ENCODE measurements at places on chromosomes 1 and 21.

- DNase-seq, result no peak
These were observed 51.5 kb upstream of the PTCH2 start for GRCh38 chr1:44894591-44894990.

DNA sequence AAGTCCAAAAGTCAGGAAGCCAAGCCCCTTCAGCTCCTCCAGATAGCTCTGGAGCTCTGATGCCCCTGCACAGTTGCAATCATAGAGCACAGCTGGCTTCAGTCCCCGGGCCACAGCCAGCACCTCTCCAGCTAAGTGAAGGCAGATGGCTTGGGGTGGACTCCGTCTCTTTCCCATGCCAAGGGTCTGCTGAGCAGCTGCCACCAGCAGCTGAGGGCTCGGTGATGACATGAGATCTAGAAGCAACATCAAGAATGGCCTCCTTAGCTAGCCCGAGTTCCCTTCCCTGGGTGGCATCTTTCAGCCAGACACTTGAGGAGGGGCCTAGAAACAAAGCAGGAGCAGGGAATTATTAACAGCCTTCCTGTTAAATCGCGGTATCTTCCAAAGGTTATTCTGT, 973 bp downstream of the C1orf74 start:
- DNase-seq, result no peak

DNA sequence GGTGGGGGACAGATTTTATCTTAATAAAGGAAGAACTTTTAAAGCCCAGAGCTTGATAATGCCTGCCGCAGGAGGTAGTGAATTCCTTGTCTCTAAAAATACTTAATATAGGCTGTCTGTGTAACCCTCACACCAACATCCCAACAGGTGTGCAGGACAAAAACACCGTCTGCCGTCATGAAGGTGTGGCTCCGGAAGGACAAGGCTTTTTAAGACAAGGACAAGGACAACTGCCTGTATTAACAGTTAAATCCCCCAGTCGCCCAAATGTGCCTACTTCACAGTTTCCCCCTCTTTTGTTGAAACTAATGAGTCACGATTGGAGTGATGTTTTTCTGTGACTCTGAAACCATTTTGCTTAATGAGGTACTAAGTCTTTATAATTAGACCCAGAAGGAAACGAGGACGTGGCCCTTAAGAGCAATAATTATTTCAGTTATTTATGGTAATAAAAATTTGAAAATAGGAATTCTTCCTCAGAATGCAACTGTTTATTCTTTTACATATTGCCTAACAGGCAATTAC, 27.3 kb upstream of the SPATA6 start:
- no peak for DNase-seq

DNA sequence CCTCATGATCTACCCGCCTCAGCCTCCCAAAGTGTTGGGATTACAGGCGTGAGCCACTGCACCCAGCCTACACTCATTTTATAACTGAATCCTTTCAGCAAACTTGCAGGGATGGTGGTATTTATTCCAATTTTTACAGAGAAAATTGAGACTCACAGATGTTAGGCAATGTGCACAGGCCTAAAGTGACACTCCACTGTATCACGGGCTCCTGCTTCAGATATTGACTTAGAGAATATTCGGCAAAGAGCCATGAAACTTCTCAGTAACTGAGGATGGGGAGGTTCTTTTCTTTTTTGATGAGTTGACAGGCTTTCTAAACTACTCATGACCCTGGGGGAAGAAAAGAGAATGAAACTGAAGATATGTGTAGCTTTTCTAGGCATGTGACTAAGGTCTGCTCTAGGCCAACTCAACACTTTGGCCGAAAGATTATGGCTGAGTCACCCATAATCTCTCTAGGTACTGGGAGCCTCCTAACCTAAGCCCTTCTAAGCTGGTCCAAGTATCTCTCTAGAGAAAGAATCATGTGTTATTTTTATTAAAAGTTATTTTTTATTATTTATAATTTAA, 19.9 kb upstream of the PTCH2 start:
- no peak for DNase-seq

DNA sequence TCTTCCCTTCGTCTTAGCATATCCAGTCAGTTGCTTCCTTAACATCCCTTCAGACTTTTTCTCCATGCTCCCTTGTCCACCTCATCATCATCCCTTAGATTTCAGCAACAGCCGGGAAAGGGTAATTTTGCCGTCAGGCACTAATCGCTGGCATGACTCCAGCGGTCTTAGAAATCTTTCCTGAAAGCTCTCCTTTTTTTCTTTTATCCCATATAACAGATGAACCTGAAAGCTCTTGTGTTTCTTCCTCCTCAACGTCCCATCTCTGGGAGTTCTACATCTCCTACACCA, 10.4 kb upstream of the BOLA1 start:
- no peak for DNase-seq
